ENCODE measurements at places on chromosomes 1 and 21.

DNA sequence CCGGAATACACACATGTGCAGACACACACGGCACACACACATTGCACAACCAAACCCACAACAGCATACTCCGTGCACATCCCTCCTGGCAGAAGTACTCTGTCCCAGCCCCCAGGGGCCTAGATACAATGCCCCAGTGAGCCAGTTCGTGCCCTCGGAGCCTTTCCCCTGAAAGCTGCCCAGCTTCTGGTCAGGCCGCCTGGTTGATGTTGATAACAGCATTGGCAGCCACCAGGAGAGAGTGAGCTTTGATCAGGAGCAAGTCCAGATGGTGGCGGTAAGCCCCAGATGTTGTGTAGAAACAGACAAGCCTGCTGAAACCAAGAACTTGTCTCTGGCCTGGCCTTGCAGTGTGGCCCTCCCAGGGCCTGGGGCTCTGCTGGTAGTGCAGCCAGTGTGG, 109.1 kb downstream of the GRIK3 start:
- no peak for DNase-seq

DNA sequence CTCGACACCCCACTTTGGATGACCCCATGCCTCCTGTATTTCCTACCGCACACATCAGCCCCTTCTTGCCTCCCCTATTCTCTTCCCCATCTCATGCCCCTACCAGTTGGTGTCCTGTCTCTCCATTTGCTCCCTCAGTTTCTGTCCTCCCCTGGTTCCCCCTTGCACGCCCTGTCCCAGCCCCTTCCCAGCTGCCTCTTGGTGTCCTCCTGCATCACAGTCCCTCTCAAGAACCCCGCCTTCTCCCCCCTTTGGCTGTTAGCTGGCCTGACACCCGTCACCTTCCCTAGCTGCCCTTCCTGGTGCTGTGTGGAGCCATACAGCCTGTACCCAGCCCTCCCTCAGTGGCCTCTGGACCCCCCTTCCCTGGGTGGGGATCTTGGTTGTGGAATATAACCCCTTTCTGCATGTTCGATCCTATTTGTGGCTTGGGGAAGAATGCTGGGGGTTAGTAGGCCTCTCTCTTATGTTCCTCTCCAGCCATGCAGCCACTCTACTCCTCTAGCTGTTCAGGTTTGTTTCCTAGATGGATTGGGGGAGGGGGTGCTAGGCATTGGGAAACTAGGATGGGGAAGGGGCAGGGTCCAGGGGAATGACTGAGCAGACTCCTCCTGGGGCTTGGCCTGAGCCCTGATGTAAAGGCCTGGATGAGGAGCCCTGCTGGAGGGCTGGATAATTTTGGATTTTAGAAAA, 41.4 kb upstream of the NFASC start:
- no peak for DNase-seq

GRCh38 chr1:234488054-234489006, 9.4 kb upstream of the TARBP1 start:
- DNase-seq = no peak

- no peak for DNase-seq
These were observed 8.1 kb downstream of the KRTAP10-1 start for GRCh38 chr21:44531606-44532564.

- DNase-seq = peak; percentile 44
These were observed 823 bp downstream of the ENAH start for GRCh38 chr1:225651872-225652728.

DNA sequence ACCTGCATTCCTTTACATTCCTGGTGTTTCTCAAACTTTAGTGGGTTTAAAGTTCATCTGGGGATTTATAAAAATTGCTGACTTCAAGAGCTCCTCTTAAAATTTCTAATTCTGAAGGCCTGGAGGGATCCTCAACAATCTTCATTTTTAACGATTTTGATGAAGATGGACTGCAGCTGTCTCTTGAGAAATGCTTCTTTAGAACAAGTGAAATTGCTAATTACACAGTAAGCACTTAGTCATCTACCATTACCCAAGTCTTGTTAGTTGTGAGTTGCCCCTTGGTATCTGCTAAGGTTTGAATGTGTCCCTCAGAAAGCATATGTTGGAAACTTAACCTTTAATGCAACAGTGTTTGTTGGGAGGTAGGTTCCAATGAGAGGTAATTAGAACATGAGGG, 163.7 kb downstream of the LTN1 start:
- no peak for DNase-seq

GRCh38 chr1:228653748-228654147, 81.5 kb upstream of the RHOU start:
- no peak for DNase-seq

DNA sequence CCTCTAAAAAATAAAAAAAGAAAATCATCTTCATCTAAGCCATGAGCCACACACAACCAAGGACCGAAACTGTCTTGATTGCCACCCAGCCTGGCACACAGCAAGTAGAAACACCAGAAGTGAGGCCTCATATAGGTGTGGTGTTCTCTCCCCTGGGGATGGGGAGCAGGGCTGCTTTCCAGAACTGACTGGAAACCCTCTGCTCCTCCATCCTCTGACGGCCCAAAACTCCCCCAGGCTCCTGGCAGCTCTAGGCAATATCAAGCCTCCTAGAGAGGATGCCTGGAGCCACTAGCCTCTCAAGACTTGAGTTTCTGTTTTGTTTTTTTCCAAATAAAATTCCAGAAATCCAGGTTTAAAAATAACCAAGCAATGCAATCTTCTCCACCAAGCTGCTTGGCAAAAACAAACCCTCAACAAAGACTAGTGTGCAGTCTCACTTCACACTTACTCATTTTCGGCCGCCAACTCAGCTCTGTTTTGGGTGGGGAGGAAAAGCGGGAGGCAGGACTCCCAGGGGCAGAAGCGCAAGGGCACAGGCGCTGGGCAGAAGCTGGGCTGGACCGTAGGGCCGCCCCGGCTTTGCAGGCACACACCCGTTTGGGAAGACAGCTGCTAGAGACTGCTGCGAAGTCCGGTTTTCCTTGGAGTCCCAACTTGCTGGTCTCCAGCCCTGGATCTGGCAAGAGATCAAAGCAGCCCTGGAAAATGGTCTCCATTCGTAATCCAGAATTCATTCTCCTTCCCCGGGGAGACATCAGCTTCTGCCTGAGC, 78.2 kb upstream of the CAPZB start:
- DNase-seq = no peak
